NCI-H2171 treated with DMSO at 0.1 percent for 48 hours (cell line): ENCODE measurements at places on chromosomes 11 and 22.
A peak's percentile ranks its signal among the peaks of the same experiment; 100 is the strongest.

GRCh38 chr11:210122-210802, 2.8 kb downstream of the RIC8A start:
- no peak for DNase-seq

GRCh38 chr11:45145083-45145378, 1.4 kb upstream of the PRDM11 start:
- no peak for DNase-seq

- no peak for DNase-seq
Measured at GRCh38 chr11:114159320-114159719, 99.8 kb downstream of the ZBTB16 start.

DNA sequence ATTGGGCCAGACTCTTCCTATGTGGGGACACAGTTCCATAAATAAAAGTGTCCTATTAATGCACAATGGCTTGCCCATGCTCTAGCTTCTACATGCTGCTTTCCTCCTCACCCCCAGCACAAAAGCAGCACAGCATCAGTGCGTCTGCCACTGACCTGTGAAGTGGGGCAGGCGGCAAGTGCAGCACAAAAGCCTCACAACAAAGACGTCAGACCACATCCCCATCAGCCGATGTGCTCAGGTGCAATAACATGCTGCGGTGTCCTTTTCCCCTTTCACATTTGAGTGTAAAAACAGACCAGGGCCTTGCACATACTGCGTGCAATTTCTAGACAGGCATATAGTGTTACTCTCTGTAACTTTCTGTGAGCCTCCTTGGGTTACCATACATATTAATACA, 12.8 kb downstream of the DKK3 start:
- DNase-seq: no peak

- DNase-seq: no peak
Measured at GRCh38 chr11:12704049-12704448, 29.8 kb downstream of the TEAD1 start.

- peak; percentile 36 for DNase-seq
Measured at GRCh38 chr22:45235101-45235777, 5.5 kb downstream of the KIAA0930 start.

DNA sequence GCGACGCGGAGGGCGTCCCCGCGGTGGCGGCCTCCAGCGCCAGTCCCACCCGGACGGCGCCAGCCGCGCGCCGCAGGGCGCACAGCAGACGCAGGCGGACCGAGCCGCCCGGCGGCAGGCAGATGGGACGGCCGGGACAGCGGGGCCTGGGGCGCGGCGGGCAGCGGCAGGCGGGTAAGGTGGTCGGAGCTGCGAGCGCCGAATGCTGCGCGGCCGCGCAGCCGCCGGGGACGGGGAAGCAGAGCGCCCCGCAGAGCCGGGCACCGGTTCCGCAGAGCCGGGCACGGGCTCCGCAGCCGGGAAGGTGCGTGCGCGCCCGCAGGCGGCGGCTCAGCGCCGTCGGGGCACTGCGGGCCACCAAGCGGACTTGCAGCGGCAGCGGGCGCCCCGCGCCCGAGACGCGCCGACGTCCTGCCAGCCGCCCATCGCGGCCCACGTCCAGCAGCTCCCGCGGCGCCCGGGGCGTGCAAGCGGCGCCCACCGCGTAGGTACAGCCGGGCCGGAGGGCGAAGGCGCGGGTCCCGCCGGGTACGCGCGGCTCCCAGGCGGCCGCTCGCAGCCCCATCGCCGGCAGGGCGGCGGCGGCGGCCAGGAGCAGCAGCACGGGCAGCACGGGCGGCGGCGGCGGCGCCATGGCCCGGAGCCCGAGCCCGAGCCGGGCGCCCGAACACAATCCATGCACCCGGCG, 739 bp downstream of the CELSR1 start:
- DNase-seq: no peak

- no peak for DNase-seq
Measured at GRCh38 chr11:45321669-45322068, 35.5 kb upstream of the SYT13 start.

- DNase-seq: no peak
Measured at GRCh38 chr22:47294222-47294532, 531.7 kb downstream of the TBC1D22A start.

- peak; percentile 11 for DNase-seq
Measured at GRCh38 chr11:8111636-8112035, 30.6 kb downstream of the TUB start.

DNA sequence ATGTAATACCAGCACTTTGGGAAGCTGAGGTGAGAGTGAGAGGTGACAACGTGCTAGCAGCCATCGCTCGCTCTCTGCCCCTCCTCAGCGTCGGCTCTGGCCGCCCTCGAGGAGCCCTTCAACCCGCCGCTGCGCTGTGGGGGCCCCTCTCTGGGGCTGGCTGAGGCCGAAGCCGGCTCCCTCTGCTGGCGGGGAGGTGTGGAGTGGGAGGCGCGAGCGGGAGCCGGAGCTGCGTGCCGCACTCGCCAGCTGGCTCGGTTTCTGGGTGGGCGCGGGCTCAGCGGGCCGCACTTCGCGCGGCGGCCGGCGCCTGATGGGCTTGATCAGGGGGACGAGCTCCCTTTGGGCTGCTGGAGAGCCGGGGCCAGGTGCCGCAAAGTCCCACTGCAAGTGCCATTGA, 98.9 kb upstream of the UBASH3B start:
- DNase-seq: peak; percentile 27

GRCh38 chr22:31223786-31224191, 11.7 kb downstream of the LIMK2 start:
- DNase-seq: no peak

DNA sequence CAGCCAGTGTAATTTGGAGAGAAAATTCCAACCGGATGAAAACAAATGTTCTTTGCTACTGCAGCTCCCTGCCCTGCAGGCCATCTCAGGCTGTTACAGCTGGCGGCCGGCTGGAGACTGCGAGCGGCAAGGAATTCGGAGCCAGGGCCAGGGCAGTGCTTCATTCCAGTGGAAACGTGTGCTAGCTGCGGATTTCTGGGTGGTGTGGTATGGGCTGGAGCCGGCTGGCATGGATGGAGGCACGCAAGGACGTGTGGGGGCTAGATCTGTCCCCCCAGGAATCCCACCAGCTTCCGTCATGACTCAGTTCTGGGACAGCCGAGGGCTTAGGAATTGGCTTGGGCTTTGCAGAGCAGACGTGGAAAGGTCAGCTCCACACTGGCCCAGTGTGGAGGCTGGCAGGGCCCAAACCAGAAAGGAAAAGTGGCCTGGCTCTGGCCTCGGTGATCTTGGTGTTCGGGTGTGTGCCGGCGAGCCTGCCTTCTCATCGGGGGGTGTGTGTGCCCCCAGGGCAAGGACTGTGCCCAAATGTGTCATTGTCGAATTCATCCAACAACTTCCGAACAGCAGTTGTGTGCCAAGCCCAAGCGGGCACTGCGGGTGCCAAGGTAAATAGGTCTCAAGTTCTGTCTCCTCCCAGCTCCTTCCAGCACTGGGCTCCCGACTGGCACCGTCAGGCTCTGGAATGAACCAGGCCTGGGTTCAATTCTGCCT, 48.1 kb upstream of the SHISAL1 start:
- DNase-seq: no peak

- DNase-seq: peak; percentile 32
Measured at GRCh38 chr22:50731811-50732624, 6.0 kb upstream of the ACR start.

GRCh38 chr22:33832558-33833151, 87.6 kb downstream of the LARGE1 start:
- peak; percentile 25 for DNase-seq

DNA sequence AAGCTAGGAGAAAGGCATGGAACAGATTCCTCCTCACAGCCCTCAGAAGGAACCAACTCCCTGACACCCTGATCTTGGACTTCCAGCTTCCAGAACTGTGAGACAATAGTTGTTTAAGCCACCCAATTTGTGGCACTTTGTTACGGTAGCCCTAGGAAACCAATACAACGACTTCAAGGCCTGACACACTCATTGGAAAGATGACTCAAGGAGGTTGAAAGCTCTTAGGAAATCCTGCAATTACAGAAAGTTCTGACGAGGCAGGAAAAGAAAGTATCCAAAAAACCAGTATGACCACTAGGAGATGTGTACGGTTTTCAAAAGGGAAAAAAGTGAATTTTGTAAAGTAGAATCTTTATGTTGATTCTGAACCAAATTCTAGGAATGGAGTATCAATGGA, 161.4 kb downstream of the SWAP70 start:
- DNase-seq: no peak

- no peak for DNase-seq
Measured at GRCh38 chr22:48691431-48691851, 1136.2 kb downstream of the BRD1 start.

DNA sequence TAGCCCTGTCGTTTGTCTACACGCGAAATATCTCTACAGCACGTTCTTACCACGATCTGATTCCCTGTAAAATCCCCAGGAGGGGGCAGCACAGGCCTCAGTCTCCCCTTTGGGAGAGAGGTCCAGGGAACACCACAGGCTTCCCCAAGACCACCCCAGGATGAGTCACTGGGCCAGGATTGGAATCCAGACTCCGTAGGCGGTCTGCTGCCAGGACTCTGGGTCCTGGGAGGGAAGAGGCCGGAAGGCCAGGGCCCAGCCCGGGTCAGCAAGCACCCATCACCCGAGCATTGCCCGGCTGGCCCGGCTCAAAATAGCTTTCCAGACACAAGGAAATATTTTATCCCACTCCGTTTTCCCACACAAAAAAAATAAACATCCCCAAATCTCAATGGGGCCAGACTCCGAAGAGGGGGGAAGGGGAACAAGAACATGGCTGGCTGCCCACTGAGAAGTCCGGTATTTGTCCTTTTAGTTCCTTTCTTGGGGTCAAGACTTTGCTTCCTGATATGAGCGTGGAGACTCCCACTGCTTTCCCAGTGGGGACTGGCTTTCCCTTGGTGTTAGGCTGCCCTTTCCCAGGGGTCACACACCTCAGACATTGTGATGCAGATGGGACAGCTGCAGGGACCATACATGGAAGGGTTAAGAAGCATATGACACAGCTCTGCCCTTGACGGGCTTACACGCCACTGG, 91.3 kb downstream of the LRRC32 start:
- no peak for DNase-seq

- no peak for DNase-seq
Measured at GRCh38 chr11:122307476-122308035, 191.5 kb upstream of the BLID start.

DNA sequence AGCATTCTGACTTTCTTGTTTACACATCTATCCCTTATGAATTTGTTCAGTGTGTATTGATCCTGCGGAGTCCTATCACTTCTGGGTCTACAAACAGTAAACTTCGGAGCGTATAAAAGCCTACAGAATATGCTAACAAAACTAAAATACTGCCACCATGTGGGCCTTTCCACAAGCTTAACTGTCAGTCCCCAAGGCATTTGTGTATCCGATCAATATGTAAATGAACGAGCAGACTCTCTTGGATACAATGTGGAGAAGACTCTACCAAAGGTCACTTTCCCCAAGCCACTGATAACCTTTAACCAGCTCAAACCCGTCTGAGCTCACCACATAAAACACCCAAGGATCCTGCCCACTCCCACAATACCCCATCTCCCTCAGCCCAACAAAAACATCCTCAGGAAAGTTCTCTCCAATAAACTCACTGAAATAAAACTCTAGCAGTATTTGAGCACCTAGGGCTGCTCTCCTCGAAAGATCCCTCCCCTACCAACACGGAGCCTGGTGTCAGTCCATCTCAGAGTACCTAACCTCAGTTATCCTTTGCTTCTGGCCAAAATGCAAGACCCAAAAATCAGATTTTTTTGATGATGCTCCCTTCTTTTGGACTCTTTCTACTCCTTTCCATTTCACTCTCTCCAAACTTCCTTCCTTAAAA, 17.8 kb downstream of the ADA2 start:
- no peak for DNase-seq

DNA sequence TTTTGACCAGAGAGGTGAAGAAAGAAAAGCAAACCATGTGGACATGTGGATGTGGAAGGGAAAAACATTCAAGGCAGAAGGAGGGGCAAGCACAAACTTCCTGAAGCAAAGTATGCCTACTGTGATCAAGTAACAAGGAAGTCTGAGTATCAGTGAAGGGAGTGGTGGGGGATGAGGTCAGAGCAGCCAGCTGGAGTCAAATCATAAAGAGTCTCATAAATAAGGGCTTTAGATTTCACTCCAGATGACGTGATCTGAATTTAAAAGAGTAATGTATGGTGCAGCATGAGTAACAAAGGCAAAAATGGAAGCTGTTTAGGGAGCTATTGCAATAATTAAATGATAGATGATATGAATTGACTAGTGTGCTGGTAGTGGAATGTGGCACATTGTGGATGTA, 665.4 kb upstream of the CCDC90B start:
- no peak for DNase-seq

- no peak for DNase-seq
Measured at GRCh38 chr11:128868841-128869671, 2.0 kb upstream of the KCNJ1 start.

- no peak for DNase-seq
Measured at GRCh38 chr11:76491644-76492043, 46.8 kb downstream of the EMSY start.

- DNase-seq: no peak
Measured at GRCh38 chr11:46560300-46560991, 33.4 kb downstream of the AMBRA1 start.

GRCh38 chr11:13315517-13316432, 38.2 kb downstream of the BMAL1 start:
- no peak for DNase-seq

- no peak for DNase-seq
Measured at GRCh38 chr11:84866922-84867321, 760.2 kb downstream of the DLG2 start.

- no peak for DNase-seq
Measured at GRCh38 chr11:134070342-134070845, 1.5 kb downstream of the JAM3 start.
